Activated T-cell treated with anti-CD3 and anti-CD28 coated beads for 24 hours (primary cell): ENCODE measurements at places on chromosomes 4 and X.
A peak's percentile ranks its signal among the peaks of the same experiment; 100 is the strongest.

DNA sequence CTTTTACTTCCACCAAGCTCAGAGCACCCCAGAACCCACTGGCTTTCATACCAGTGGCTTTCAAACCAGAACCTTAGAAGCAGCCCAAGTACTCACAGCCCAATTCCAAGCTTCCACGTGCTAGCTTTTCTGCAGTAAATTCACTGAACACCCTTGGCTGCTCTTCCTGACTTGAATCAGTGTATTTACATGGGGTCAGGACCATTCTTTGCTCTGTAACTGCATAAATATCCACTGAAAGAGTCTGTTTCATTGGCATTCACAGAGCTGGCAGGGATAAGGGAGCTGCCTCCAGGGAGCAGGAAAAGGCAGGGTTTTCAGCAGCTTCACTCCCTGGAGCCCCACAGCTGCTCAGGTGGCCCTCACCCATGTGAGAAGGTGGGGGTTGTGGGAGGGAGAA, 43.8 kb downstream of the RAI2 start:
- no peak for DNase-seq

DNA sequence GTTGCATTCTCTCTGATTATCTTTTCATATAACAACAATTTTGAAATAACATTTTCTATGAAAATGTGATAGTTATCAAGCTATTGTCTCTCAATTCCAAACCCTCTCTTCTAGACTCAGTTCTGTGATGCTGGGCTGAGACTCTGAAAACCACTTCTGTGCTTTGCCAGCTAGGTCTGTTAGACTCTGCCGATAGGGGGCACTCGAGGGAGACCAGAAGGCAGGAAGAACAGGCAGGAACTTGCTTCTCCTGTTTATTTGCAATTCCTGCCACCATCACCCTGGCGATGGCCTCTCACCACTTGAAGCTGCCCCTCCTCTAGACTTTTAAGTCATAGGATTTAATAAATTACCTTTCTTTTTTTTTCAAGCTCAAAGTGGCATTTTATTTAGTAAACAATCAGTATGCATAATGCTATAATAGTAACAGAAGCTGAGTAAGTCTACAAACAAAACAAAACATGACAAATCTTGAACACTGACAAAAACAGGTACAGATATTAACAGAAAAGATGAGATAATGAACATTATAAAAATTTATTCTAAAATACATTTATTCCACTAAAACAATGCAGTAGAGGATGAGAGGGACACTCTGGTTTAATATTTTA, 49.7 kb downstream of the RASL11B start:
- DNase-seq: peak; percentile 43

- DNase-seq: no peak
Observed at GRCh38 chr4:173852775-173853174, 322.7 kb upstream of the HAND2 start.

DNA sequence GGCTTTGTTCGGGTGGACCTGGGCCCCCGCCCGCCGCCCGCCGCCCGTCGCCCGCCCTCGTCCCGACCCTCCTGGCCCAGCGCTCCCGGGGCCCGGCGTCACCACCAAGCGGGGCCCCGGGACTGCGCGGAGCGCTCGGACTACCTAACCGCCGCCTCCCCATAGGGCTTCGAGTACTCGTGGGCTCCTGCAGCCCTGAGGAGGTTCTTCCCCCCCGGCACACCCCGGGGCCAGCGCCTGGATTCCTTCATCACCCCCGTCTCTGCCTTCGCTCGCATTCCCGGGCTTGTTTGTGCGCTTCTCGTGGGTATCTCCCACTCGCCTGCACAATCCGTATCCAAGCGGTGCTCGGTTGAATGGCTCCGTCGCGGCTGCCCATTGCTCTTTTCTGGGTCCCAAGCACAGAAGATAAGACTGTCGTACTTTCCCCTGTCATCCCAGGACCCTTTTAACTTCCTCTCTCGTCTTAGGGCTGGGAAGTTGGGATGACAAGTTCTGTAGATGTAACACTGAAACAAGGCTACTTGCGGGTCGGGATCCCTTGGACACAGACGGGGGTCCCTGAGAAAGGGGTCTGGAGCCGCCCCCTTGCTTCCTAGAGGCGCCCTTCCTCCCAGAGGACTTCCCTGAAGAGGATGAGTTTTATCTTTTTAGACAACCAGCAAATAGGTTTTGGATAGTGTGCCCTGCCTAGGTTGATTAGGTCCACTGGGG, 565 bp downstream of the MOB1B start:
- DNase-seq: no peak

- no peak for DNase-seq
Observed at GRCh38 chr4:36003051-36003450, 241.3 kb downstream of the ARAP2 start.

DNA sequence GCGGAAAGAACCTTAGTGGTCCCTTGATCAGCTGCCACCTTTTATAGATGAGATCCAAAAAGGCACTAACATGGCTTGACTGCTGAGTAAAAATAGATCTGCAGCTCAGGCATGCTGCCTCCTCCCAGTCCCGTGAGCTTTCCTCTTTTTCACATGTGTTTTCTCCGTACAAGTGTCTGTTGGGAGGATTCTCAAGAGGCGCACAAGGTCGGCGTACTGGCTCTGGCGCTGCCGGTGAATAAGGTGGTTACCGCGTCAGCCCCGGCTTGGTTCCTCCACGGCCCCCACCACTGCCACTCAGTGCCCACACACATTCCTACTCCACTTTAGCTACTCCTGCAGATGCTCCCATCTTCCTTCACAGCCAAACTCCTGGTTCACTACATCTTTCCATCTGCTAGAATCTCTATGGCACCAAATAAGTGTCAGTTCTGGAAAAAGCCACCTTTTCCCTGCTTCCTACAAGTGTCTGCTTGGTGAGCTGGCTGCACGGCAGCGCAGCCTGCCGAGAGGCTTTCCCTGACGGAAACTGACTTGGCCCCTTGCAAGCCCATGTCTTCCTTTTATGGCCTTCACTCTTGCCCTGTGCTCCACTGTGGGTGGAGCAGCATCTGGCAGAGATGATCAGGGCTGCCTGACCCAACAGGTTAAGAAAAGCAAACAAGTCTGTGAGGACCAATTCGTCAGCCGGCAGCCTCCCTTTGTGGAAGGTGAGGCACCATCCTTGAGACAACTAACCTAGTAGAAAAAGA, 99.8 kb downstream of the KLHL8 start:
- no peak for DNase-seq

DNA sequence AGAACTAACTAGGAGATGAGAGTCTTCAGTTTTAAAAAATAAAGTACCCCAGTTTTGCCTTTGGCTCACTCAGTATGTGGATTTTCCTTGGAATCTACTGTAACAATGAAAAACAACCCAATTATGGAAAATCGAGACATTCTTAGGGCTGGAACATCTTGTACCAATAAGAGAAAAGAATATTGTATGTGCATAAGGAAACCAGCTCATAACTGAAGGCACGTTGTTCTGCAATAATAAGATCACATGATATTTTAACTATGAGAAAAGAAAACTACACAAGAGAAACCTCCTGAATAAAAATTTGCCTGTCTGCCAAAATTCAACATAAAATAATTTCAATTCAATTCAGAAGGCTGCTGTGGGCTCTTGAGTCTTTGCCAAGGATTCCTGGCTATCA, 261.8 kb upstream of the EDNRA start:
- no peak for DNase-seq

DNA sequence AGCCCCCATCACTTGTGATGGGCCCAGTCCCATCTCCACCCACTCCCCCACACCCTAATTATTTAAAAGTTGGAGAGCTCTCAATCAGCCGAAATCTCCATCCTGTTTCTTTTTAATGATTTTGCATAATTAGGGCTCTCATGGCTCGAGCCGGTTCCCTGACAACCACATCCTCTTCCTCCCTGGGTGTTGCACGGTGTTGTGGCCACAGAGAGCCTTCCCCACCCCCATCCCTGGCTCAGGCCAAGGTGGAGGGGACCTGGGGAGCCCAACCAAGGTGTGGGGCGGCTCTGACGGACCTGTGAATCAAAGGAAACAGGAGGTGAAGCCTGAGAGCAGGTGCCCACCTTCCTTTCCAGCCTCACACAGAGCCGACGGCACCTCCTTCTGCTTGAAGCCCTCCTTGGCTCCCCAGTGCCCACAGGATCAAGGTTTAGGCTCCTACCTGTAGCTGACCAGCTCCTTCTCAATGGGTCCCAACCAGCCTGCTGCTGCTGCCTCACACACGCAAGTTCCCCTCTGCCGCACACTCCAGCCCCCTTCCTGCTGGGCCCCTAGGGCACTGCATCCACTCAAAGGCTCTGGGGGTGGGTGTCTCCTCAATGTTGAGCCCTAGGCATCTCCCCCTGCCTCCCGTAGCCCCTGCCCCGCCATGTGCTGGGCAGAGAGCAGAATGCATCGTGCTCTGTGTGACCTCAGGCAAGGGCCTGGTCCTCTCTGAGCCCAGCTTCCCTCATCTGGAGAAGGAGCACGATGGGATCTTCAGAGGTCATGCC, 68.7 kb downstream of the WFS1 start:
- no peak for DNase-seq

GRCh38 chr4:153282023-153282422, 62.5 kb upstream of the MND1 start:
- no peak for DNase-seq

GRCh38 chr4:12852338-12853307, 631.5 kb downstream of the RAB28 start:
- DNase-seq: no peak

- DNase-seq: no peak
Observed at GRCh38 chrX:27354021-27354420, 109.1 kb downstream of the PPP4R3C start.

- DNase-seq: no peak
Observed at GRCh38 chrX:53261355-53261972, 19.9 kb downstream of the IQSEC2 start.

DNA sequence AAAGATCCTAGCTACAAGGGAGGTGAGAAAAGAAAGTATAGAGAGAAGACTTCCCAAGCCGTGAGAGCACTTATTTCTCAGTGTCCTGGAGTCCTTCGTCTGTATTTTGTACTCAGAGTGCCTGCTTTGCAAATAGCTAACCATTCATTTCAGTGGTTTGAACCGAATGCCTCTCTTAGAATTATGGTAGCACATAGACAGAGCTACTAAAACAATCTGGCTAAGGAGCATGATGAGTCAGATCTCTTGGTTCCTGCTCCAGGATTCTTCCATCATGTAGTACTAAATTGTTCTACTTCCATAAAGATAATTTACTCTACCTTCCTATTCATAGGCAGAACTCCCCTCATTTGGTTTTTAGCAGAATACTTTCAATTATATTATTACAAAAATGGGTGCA, 946.6 kb downstream of the STIM2 start:
- no peak for DNase-seq

DNA sequence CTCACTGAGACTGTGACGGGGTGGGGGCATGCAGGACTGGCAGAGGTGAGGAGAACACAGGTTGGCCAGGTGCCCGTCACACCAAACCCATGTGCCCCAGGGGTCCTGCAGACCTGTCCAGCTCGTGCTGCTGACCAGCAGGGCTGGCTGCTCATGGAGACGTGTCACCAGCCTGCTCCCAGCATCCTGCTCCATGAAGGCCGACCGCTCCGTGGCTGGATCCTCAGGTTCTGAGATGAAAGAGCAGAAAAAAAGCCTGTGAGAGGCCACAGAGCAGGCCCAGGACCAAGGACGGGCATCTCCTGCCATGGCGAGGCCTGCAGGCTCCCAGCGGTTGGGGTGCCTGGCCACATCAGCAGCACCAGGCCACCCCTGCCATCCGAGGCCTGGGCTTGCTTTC, 71.7 kb upstream of the DRD5 start:
- DNase-seq: no peak

GRCh38 chrX:135185795-135186443, 14.7 kb upstream of the CT55 start:
- DNase-seq: peak; percentile 21

GRCh38 chr4:74931376-74931775, 1.5 kb upstream of the PARM1 start:
- no peak for DNase-seq

DNA sequence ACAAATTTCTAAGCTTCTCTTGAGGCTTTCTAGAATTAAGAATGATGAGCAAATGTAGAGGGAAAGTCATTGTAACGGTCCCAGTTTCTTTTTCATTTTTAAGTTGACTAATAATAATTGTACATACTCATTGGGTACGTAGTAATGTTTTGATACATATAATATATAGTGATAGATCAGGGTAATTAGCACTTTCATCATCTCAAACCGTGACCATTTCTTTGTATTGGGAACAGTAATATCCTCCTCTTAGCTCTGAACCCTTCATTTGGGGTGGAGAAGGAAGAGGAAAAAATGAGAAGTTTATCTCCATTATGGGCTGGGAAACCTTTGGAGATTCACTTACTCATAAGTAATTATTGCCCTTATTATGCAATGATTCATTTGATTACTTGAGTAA, 39.0 kb upstream of the GBA3 start:
- DNase-seq: no peak

GRCh38 chr4:67928546-67928945, 34.7 kb downstream of the TMPRSS11A start:
- no peak for DNase-seq
